Aorta (tissue), 5 donors: ENCODE measurements at places on chromosomes 2 and 18. TPM values are rescaled to one million over a fixed set of nuclear protein-coding genes. Genes with fewer than 3 reads are reported as not detected.

Gene MAB21L4
- total RNA-seq = not detected

GRCh38 chr2:233429175-233429897 lies 75.0 kb downstream of the DGKD start:
- H3K27me3 ChIP-seq = no peaks in the 10 kb centered on the region
- DNase-seq = no peak
- no peak overlapping the region for H3K27ac ChIP-seq
- H3K4me1 ChIP-seq = no peaks in the 10 kb centered on the region
- no peak overlapping the region for H3K4me3 ChIP-seq
- no peaks in the 10 kb centered on the region for H3K36me3 ChIP-seq

DNA sequence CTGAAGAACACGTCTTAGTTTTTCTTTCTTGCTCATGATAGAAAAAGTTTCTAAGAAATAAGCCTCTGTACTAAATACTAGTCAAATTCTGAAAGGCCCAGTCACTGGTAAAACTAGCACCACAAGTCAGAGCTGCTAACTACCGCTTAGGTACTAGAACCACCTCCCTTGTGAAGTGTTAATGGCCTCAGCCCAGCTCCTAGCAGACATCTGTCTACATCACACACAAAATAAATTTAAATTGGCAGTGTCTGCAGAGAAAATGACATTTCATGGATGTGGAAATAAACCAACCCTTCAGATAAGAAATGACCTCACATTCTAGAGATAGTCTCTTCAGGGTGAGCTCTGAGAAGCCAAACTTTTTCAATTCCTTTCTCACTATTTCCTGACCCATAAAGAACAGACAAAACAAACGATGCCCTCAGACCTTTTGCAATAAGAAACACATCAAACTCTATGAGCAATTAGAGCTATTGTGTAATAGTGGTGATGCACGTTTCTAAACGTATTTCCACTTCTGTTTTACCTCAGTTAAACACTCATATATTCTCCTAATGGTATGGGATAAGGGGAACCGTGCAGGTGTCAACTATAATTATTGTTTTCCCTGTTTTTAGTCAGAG lies 70.3 kb upstream of the DSG1 start:
- H3K4me1 ChIP-seq = no peaks in the 10 kb centered on the region
- no peak overlapping the region for H3K4me3 ChIP-seq
- no peak for DNase-seq
- no peak overlapping the region for H3K27ac ChIP-seq
- no peaks in the 10 kb centered on the region for H3K36me3 ChIP-seq

GRCh38 chr18:37471637-37472036 lies 94.0 kb downstream of the CELF4 start:
- no peaks in the 10 kb centered on the region for H3K4me1 ChIP-seq
- DNase-seq = no peak
- no peak overlapping the region for H3K27ac ChIP-seq
- H3K36me3 ChIP-seq = no peaks in the 10 kb centered on the region
- H3K4me3 ChIP-seq = no peak overlapping the region

- H3K27ac ChIP-seq = no peak overlapping the region
- H3K4me1 ChIP-seq = no peaks in the 10 kb centered on the region
- peaks cover 8% of the 10 kb centered on the region for H3K36me3 ChIP-seq
- H3K27me3 ChIP-seq = no peaks in the 10 kb centered on the region
Observed at GRCh38 chr2:101883860-101884259, 107.9 kb upstream of the IL1R2 start.

DNA sequence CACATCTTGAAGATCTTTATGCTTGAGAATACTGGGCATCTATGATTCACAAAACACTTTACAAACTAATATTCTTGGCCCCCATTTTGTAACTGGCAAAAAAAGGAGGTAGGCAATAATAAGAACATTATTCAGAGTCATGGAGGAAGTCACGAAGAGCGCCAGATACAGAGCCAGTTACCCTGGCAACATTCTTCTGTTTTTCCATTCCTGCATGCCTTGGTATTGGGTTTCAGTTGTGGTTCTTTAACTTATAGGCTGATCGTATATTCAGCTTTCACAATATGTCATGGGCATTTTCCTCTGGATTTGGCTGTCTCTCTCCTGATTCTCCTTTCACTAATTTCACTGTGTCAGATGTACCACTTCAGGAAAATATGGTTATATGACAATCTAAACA lies 234.7 kb downstream of the HRH4 start:
- no peak for DNase-seq
- no peaks in the 10 kb centered on the region for H3K4me1 ChIP-seq
- no peaks in the 10 kb centered on the region for H3K36me3 ChIP-seq
- no peak overlapping the region for H3K4me3 ChIP-seq

GRCh38 chr2:229996320-229996719 lies 72.4 kb downstream of the SLC16A14 start:
- H3K27me3 ChIP-seq = no peaks in the 10 kb centered on the region
- H3K27ac ChIP-seq = no peak overlapping the region
- H3K36me3 ChIP-seq = peaks cover 3% of the 10 kb centered on the region
- H3K4me1 ChIP-seq = no peaks in the 10 kb centered on the region

GRCh38 chr2:30305235-30305634 lies 73.9 kb downstream of the LBH start:
- H3K27me3 ChIP-seq = no peaks in the 10 kb centered on the region
- H3K36me3 ChIP-seq = no peaks in the 10 kb centered on the region
- DNase-seq = no peak
- no peak overlapping the region for H3K27ac ChIP-seq
- no peak overlapping the region for H3K4me3 ChIP-seq

Gene SPP2
- not detected for total RNA-seq

- H3K27ac ChIP-seq = no peak overlapping the region
- no peaks in the 10 kb centered on the region for H3K4me1 ChIP-seq
- H3K27me3 ChIP-seq = no peaks in the 10 kb centered on the region
- no peaks in the 10 kb centered on the region for H3K36me3 ChIP-seq
- no peak overlapping the region for H3K4me3 ChIP-seq
Observed at GRCh38 chr2:219344751-219345430, 12.3 kb upstream of the RESP18 start.

- no peaks in the 10 kb centered on the region for H3K27me3 ChIP-seq
- H3K27ac ChIP-seq = no peak overlapping the region
- H3K36me3 ChIP-seq = no peaks in the 10 kb centered on the region
- H3K4me3 ChIP-seq = no peak overlapping the region
- no peak for DNase-seq
Observed at GRCh38 chr2:39706312-39706711, 40.6 kb downstream of the TMEM178A start.

Gene REG3A
- 4.1 TPM for total RNA-seq

GRCh38 chr2:158482594-158482993 lies 25.8 kb downstream of the PKP4 start:
- no peaks in the 10 kb centered on the region for H3K4me1 ChIP-seq
- no peaks in the 10 kb centered on the region for H3K27me3 ChIP-seq
- H3K27ac ChIP-seq = no peak overlapping the region
- no peak overlapping the region for H3K4me3 ChIP-seq

DNA sequence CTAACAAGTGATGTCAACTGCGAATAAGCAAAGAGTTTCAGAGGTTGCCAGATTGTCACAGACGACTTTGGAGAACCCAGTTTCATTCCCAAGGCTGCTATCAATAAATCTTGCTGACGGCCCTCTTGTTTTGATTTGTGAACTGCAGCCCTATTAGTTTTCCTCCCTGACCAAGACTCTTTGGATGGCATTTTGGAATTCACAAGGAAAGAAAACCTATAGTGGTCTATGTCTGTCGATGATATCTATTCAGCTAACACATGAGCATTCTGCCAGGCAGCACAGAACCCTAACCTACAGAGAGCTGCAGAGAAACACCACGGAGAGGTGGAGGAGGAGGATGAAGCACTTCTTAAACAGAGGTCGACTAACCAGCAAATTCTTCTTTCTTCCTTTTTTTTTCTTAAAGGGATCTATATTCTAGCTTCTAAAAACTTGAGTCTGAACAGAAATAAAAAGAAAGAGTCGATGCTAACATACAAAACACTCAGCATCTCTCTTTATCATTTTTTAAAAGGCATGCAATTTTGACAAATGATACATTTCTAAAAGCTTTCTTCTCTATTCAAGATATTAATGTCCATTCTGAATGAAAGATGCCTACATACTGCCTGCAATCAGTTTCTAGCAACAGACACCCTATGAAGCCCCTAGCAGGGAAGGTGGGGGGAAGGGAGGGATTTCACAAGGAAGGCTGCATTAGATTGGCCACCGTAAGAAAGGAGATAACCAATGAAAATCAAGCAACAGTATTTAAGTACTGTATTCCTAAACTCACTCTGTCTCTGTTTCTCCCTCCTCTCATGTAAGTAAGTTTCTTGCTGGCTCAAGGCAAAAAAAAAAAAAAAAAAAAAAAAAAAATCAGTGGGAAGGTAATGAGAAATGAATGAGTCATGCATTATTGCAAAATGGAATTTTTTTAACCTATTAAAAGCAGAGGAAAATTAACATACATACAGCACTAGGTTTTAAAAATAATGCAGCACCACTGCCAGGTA lies 83.0 kb upstream of the CHRNA1 start:
- no peak overlapping the region for H3K27ac ChIP-seq
- no peak overlapping the region for H3K4me3 ChIP-seq
- H3K27me3 ChIP-seq = no peaks in the 10 kb centered on the region
- H3K36me3 ChIP-seq = no peaks in the 10 kb centered on the region
- no peaks in the 10 kb centered on the region for H3K4me1 ChIP-seq
- DNase-seq = no peak

DNA sequence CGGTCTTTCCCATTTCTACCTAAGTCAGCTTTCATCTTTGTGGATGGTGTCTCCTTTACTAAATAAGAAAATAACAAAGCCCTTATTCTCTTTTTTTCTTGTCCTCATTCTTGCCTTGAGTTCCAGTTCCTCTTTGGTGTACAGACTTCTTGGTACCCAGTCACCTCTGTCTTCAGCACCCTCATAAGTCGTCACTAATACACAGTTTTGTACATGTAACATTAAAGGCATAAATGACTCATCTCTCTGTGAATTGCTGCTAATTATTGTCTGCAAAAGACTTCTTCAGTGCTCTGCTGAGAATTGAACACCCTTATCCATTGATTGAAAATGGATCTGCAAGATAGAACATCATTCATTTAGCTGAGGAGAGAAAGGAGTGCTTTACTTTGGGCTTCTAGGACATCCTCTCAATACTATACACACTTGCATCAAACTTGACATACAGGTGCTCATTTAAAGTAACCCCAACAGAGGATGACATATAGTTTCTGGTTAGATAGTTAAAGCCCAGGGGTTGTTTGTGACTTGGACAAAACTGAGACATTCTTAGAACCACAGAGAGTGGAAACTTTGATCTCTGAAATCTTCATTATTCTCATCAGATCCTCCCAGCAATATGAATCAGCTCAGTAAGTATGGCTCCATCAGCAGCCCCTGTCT lies 97.0 kb downstream of the XRCC5 start:
- H3K4me3 ChIP-seq = no peak overlapping the region
- no peaks in the 10 kb centered on the region for H3K27me3 ChIP-seq
- no peak for DNase-seq
- no peak overlapping the region for H3K27ac ChIP-seq
- H3K4me1 ChIP-seq = no peaks in the 10 kb centered on the region

Gene CFC1
- not detected for total RNA-seq

DNA sequence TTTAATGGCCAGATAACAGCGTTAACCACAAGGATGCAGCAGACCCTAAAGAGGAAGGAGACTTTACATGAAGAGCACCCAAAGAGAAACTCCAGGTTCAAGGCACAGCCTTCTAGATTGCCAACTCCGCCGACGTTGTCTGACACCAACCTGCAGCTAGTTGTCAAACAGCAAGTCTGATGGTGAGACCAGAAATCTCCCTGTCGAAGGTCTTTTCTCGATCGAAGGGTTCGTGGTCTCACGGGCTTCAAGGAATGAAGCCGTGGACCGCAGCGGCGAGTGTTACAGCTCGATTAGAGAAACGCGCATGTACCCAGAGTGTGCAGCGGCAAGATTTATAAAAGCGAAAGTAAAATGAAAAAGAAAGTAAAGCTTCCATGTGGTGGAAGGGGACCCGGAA lies 656.3 kb downstream of the XIRP2 start:
- DNase-seq = no peak
- H3K27ac ChIP-seq = no peak overlapping the region
- no peaks in the 10 kb centered on the region for H3K36me3 ChIP-seq
- H3K27me3 ChIP-seq = no peaks in the 10 kb centered on the region
- H3K4me3 ChIP-seq = no peak overlapping the region

Gene CXCR4
- total RNA-seq = 18.1 TPM

DNA sequence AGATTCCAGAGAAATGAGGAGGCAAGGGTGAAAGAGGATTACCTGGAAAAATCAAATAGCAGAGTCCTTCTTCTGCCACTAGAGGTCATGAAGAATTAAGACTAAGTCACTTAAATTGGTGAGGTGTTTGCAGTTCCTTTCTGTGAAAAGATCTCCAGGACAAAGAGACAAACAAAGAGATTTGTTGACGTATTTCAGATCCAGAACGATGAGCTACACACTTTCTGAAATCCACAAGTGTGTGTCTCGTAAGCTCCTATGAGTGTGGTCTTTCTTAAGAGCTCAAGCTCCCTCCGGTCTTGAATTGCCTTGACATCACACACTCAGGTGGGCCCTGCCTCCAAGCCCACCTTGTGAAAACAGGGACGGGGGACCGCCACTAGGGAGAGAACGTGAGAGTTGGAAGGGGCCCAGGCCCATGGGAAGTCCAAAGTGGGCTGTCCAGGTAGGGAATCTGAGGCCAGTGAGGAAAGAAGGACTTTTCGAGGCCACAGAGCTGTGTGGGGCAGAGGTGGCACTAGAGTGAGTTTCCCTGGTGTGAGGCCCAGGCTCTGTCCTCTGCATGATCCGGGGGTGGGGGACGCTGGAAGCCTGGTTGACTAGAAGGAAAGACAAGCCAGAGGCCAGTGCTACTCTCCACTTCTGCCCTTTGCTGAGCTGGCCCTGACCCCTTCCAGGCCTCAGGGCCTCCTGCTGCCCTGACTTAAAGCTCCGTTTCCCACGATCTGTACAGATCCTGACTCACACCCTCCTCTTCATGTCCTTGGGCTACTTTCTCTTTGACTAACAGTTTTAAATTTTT lies 168.1 kb upstream of the NCK2 start:
- H3K27me3 ChIP-seq = no peaks in the 10 kb centered on the region
- H3K4me1 ChIP-seq = no peaks in the 10 kb centered on the region
- no peak for DNase-seq
- no peak overlapping the region for H3K27ac ChIP-seq

GRCh38 chr2:192669505-192670091 lies 474.9 kb upstream of the TMEFF2 start:
- no peaks in the 10 kb centered on the region for H3K4me1 ChIP-seq
- no peak overlapping the region for H3K27ac ChIP-seq
- no peaks in the 10 kb centered on the region for H3K36me3 ChIP-seq
- no peak overlapping the region for H3K4me3 ChIP-seq
- DNase-seq = no peak
- H3K27me3 ChIP-seq = no peaks in the 10 kb centered on the region

DNA sequence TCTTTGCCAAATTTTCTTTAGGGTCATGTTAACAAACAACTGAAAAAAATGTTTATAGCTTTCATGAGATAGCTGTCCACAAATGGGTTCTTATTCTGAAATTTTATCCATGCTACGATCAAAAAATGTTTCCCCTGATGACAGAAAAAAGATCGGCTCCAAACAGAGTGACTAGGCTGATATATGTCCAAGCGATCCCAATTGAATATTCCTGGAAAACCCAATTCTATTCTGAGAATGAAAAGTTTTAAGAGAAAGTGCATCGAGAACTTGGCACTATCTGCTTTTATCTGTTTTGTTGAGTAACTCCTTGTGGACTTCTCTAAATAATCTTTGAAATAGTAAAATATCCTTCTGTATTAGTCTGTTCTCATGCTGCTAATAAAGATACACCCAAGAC lies 19.1 kb downstream of the KCNE4 start:
- H3K27me3 ChIP-seq = no peaks in the 10 kb centered on the region
- no peak overlapping the region for H3K27ac ChIP-seq
- no peaks in the 10 kb centered on the region for H3K4me1 ChIP-seq
- no peak overlapping the region for H3K4me3 ChIP-seq
- no peaks in the 10 kb centered on the region for H3K36me3 ChIP-seq

GRCh38 chr2:221455214-221455613 lies 116.9 kb downstream of the EPHA4 start:
- H3K4me1 ChIP-seq = no peaks in the 10 kb centered on the region
- DNase-seq = no peak
- no peaks in the 10 kb centered on the region for H3K27me3 ChIP-seq
